Activated CD4-positive, alpha-beta T cell treated with anti-CD3 and anti-CD28 coated beads for 48 hours (primary cell): ENCODE measurements at places on chromosomes 2 and 18.
A peak's percentile ranks its signal among the peaks of the same experiment; 100 is the strongest.

- no peak for DNase-seq
Observed at GRCh38 chr2:15819562-15820256, 120.6 kb upstream of the MYCN start.

GRCh38 chr2:143415571-143415970 lies 286.4 kb downstream of the ARHGAP15 start:
- DNase-seq: no peak

DNA sequence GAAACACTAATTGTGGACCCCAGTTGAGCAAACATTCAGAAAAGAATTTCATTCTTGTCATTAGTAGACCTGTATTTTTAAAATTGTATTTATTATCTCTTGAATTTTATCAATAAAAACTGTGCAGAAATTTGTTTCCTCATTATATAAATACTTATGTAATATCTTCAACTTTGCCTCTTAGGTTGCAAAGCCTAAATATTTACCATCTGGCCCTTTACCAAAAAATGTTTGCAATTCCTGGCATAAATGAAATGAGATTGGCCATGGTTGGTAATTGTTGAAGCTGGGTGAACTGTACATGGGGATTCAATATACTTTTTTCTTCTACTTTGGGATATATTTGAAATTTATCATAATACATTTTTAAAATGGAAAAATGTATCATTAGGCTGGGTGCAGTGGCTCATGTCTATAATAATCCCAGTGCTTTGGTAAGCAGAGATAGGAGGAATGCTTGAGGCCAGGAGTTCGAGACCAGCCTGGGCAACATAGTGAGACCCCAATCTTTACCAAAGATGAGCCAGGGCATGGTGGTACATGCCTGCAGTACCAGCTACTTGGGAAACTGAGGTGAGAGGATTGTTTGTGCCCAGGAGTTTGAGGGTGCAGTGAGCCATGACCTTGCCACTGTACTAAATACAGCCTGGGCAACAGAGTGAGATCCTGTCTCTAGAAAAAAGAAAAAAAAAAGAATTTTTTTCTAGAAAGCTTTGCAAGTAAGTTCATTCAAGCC lies 89.0 kb downstream of the SLC66A3 start:
- DNase-seq: no peak

- DNase-seq: no peak
Observed at GRCh38 chr2:27889774-27890145, 427 bp downstream of the RBKS start.

DNA sequence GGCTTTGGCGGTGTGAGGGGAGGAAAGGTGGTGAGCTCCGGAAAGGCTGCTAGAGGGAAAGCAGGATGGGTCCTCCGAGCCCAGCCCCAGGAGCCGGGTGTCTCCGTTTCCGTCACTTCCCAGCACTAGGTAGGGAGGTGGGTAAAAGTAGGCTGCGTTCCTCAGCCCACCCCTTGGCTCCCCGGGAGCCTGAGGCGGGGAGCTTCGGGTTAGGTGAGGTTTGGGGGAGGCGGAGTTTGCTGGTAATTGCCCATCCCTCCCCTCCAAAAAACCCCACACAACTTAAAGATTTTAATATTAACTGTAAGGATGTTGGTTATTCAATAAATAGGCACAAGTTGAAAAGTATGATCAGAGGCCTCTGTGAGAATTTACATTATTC lies 552 bp upstream of the ATF2 start:
- no peak for DNase-seq

DNA sequence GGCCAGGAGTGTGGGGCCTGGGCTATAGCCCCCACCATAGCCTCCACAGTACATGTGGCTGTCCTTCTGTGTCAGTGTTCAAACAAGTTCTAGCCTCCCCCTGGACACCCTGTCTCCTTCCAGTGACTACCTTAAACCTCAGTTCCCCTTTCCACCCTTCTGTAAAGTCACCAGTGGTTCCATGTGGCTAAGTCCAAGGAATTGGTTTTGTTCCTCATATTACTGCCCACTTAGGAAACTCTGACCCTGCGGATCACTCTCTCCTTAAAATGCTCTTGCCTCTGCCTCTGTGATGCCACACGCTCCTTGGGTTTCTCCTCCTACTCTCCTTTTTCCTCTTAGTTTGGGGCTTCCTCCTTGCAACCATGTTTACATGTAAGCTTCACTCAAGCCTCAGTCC lies 27.8 kb upstream of the REL start:
- no peak for DNase-seq

DNA sequence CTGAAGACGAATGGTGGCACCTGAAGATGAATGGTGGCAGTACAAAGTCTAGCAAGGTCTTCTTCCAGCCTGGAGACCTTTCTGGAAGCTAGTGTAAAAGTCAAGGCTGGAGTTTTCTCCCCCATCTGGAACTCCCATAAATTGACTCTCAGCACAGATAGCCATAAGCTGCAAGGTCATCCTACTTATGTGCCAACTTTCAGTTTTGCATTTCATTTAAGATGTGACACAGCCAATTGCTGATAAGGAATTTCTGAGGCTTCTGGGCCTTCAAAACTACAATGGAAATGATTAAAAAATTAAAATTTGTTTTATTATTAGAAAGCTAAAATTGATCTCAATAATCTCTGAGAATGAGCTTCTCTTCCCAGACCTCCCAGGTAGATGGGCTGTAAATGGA lies 10.2 kb downstream of the XDH start:
- no peak for DNase-seq

DNA sequence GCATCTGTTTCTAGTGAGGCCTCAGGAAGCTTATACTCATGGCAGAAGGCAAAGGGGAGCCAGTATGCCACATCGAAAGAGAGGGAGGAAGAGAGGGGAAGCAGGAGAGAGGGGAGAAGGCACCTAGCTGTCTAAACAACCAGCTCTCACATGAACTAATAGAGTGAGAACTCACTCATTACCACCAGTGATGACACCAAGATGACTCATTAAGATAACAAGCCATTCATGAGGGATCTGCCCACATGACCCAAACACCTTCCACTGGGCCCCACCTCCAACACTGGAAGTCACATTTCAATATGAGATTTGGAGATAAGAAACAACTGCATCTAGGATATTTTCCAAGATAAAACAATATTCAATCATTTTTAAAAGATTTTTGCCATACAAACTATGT lies 753.9 kb upstream of the ZEB2 start:
- no peak for DNase-seq

- DNase-seq: no peak
Observed at GRCh38 chr2:105102963-105103421, 65.1 kb downstream of the MRPS9 start.

DNA sequence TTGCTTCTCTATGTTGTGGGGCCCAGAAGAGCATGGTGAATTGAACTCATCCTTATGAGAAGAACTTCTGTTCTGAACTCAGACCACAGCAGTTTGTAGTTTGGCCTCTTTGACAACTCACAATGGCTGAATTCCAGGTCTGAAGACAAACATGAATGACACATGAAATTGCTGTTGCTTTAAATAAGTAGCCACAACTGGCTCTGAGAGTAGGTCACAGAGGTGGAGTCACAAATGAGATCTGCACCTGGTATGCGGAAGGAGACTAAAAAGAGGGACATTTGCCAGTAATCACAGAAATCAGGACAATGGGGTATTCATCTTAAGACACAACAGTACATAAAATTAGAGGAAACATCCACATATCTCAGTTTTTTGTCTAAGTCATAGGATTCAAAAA lies 290.3 kb upstream of the MMADHC start:
- no peak for DNase-seq

DNA sequence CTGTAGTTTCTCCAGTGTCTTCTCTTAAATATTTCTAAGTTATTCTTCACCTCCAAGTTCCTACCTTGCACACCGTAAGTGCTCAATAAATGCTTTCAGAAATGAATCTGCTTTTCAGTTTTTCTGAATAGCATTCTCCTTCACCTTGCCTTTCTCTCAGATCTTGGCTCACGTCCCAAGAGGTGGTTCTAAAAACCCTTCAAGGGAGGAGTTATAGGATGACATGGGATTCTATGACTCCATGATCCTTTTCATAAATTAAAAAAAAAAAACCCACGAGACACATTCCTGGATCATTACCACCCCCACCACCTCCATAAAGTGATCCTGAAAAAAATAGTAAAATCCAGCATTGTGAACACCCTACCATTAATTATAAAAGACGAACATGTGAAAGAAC lies 11.7 kb downstream of the KCTD1 start:
- no peak for DNase-seq

DNA sequence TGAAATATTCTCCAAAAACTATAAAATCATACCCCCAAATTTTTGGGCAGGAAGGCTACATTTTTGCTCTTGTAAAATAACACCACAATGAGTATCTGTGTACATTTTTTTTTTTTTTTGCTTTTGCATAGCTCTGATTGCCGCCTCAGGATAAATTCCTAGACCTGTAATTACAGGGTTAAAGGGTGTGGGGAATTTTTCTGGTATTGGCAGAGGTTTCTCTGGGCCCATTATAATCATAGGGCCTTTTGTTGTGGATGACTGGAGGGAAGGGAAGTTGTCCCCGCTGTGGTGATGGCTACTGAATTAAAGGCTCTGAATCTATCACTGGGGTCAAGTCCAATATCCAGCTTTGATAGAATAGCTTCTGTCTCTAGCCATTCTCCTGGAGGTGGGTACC lies 26.6 kb downstream of the CCDC195 start:
- DNase-seq: no peak

- no peak for DNase-seq
Observed at GRCh38 chr2:147310335-147311057, 534.3 kb upstream of the ACVR2A start.

DNA sequence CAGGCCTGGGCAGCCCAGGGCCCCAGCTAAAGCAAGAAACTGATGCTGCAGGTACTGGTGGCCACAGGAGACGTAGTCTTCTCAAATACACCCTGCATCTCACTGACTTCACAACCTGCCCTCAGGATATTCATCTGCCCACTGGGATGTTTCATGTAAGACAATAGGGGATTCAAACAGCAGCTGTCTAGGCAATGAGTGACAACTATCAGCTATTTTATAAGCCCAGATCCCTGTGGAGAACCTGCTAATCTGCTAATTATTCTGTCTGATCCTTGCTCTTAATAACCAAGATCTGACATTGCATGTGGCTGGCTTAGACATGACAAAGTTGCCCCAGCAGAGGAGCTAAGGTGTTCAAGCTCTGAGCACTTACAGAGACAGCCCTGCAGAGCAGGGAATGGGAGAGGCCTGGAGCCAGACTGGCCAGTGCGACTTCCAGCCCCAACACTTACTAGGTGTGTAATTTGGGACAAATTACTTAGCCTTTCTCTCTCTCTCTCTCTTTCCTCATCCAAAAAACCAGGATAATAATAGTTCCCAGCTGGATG lies 28.6 kb downstream of the SIGLEC15 start:
- no peak for DNase-seq

- DNase-seq: peak; percentile 53
Observed at GRCh38 chr2:26561918-26562810, 79.0 kb downstream of the CIB4 start.

GRCh38 chr2:171319164-171319810 lies 114.5 kb downstream of the METTL8 start:
- peak; percentile 73 for DNase-seq

GRCh38 chr2:238358769-238359168 lies 38.5 kb downstream of the TRAF3IP1 start:
- no peak for DNase-seq

DNA sequence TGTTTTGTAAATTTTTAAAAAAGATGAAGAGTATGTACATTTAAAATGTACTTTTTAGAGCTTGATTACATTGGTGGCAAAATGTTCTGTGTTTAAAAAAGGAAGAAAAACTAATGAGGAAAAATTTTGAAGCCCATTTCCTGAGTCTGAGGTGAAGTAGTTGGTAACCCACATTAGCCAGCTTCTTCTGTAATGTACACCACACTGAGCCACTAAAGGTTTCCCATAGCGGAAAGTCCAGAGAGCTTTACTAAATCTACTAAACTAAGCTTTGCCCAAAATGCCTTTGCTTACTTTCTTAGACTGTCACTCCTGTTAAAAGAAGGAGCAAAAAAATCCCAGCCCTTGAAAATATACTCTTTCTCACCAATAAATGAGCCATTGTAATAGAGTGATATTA lies 804.8 kb upstream of the ZEB2 start:
- DNase-seq: no peak

DNA sequence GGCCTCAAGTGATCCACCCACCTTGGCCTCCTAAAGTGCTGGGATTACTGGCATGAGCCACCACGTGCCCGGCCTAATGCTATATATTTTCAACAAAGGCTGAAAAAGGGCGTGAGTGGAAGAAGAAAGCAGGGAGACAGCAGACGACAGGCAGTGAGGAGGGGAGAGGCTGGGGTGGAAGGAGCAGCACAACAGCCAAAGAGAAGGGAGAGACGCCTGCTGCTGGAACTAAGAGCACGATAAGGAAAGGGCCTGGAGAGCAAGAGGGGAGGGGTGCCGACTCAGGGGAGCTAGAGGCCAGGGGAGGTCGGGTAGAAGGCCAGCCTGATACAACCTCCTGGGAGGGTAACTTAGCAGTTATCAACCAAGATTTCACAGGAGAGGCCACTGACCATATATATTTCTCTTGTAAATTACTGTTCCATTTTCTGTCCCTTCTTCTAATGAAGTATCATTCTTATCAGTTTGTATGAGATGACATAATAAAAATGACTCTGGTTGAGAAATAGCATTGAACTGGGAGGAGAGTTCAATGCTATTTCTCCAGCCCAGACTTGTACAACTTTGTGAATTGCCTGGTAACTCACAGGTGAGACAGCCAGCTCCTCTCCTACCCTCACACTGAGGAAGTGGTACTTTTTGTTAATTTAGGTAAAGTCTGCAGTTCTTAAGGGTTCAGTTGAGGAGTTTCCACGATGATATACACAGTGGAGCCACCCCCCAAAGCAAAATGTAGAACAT lies 5.8 kb upstream of the RNU4ATAC start:
- no peak for DNase-seq

- no peak for DNase-seq
Observed at GRCh38 chr18:26503382-26503781, 45.0 kb downstream of the KCTD1 start.

- no peak for DNase-seq
Observed at GRCh38 chr18:11981192-11981542, at the start of gene IMPA2. Gene IMPA2 (plus strand): TSS chr18:11981507. CDS start chr18:11981670, 163 bp downstream.

- DNase-seq: no peak
Observed at GRCh38 chr2:219122202-219122980, 38.2 kb downstream of the NHEJ1 start.

- DNase-seq: peak; percentile 9
Observed at GRCh38 chr2:217105733-217106649, 246.1 kb upstream of the TNP1 start.

GRCh38 chr18:44896846-44897245 lies 216.2 kb downstream of the SETBP1 start:
- no peak for DNase-seq

- no peak for DNase-seq
Observed at GRCh38 chr2:45000341-45000901, 8.8 kb downstream of the SIX2 start.

GRCh38 chr2:201909348-201909747 lies 103.0 kb downstream of the CDK15 start:
- DNase-seq: no peak
